ENCODE measurements at places on chromosomes 11 and 22.
A peak's percentile ranks its signal among the peaks of the same experiment; 100 is the strongest.

DNA sequence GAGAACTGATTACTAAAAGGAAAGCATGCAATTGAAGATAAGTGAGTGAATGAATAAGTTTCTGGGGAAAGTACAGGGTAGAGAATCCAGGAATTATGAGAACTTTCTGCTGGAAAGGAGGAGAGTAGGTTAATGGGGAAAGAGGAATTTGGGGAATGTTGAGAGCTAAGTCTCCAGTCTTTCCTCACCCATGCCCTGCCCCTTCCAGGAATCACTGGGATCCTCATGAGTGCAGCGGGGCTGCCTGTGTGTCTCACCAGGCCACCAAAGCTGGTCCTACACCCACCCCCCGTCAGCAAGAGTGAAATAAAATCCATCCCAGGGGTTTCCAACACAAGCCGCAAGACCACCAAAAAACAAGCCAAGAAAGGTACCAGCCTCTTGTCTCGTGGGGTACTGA lies 17.0 kb downstream of the DTX4 start:
- DNase-seq: no peak

GRCh38 chr11:68946416-68947090 lies 34.2 kb downstream of the MRGPRD start:
- DNase-seq: no peak

DNA sequence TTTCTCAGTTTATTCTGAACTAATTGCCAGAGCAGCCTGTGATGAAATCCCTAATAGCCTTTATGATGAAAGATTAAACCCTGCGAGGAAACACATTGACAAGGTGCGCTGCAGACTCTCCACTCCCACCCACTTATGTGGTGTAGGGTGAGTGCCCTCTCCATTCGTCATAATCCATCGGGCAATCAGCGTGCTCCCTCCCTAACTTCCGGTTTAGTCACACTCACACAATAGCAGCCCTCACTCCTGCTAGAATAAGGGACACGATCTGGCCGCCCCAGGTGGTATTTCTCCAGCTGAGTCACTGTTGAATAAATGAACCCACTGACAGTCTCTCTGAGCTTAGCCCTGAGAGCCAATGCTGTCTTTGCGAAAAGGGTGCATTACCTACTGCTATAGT lies 188.3 kb downstream of the OPCML start:
- DNase-seq: no peak

DNA sequence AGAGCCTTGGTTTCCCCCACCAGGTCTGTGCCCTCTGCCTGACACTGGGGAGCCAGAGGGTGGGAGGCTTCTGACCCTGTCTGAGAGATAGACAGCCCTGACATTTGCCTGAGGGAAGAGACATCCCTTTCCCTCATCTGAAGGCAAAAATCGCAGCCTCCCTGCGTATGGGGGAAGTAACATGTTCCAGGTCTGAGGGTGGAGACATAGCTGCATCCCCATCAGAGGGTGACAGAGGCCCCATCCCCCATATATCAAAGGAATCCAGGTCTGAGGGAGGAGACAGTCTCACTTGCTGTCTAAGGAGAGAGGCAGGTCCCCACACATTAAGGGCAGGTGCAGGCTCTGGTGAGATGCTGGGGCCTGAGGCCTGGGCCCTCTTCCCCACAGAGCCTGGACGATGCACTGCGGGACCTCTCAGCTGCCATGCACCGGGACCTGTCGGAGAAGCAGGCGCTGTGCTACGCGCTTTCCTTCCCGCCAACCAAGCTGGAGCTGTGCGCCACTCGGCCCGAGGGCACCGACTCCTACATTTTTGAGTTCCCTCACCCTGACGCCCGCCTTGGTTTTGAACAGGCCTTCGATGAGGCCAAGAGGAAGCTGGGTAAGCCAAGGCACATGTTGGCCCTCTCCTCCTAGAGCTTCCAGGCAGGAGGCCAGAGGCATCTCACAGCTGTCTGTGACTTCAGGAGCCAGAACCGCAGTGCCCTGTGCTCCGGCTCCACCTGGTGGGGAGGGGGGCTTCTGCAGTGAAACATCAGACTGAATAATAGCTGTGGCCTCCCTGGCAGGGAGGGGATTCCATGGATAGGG lies 16.1 kb upstream of the RELT start:
- DNase-seq: no peak

DNA sequence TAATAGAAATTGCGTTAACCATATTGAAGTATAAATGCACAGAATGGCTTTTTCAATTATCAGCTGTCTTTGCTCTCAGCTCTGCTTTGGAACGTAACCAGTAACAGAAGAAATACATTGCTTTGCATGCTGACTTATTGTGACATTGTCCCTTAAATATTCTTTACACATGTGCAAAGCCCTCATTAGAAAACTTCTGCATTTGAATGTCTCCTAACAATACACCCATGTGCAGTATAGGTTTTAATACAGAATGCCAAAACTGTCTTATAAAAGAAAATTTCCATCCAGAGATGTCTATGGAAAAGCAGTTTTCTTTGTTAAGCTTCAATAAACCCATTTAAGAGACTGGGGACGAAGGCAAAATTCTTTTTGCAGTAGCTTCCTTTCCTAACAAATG lies 560.3 kb upstream of the CHORDC1 start:
- DNase-seq: no peak

DNA sequence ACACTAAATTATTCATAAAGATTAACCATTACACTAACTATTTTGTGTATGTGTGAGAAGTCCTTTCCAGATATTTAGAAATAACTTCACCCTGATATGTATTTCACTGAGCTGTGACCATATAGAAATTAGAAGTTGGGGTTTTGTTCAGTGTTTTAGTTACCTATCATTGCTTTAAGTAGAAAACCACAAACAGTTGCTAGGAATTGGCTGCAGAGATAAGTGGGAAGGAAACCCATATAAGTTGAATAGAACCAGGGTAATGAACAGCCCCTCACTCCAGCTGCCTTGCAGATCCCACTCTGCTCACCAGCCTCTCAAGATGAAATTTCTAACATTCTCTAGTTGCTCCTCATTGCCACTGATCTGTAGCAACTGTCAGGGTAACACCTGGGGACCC lies 10.3 kb downstream of the SRSF8 start:
- no peak for DNase-seq

DNA sequence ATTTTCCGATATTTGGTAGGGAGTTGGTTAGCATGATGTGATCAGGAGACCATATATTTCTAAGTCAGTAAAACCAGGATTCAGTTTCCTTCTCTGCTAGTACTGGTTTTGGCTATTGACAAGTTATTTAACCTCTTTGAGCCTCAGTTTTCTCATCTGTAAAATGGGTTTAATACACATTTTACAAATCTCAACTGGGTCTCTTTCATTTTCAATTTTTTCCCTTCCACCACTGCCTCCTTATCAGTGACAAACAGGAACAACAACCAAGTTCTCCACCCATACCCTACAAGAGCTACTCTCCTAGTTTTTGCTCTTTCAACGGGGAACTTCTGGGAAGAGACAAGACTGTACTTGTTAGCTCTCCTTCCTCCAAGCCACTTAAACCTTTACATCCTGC lies 6.2 kb upstream of the APLP2 start:
- no peak for DNase-seq

GRCh38 chr11:1006762-1007161 lies 29.8 kb downstream of the MUC6 start:
- no peak for DNase-seq

DNA sequence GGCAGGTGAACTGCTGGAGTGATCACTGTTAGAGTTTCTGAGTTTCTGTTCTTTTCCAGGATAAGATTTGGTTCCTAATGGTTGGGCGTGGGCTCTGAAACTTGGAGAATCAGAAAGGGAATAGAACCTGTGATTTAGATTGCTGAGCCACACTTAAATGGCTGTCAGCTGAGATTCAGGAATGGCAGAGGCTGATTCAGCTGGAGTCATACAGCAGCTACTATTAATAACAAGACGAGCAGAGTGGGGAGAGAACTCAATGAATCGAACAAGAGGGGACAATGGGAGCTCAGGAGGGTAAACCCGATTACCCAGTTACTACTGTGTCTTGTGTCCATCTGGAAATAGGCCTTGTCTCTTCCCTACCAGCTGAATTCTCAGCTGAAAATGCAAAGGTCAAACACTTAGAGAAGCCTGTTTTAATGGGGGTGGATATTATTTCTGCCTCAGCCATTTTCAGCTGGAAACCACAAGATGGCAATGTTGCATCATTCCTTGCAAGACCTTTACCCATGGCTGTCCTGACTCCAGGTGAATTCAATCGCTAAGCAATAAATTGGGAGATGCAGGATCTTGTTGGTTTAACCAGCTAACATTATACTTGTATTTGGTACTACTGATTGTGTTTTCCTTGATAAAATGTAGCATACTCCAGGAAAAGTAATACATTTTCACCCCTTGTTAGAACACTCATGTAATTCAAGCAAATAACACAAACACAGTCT lies 104.5 kb upstream of the RAG2 start:
- DNase-seq: no peak

- DNase-seq: no peak
These were observed 1.6 kb downstream of the DIXDC1 start for GRCh38 chr11:111938687-111939160.

- no peak for DNase-seq
These were observed 955.2 kb downstream of the JRKL start for GRCh38 chr11:97345032-97345431.

DNA sequence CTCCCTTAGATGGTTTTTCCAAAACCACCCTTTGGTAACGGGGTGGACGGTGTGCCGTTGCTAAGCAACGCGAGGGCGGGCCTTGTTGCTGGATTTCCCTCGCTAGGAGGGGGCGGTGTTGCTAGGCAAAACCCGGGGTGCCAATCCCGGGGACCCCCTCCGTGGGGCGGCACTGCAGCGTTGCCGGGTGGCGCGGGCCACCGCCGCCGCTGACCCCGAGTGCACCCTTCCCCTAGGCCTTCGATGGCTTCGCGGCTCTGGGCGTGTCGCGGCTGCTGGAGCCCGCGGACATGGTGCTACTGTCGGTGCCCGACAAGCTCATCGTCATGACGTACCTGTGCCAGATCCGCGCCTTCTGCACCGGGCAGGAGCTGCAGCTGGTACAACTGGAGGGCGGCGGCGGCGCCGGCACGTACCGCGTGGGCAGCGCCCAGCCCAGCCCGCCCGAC lies 8.9 kb downstream of the EHBP1L1 start:
- no peak for DNase-seq

DNA sequence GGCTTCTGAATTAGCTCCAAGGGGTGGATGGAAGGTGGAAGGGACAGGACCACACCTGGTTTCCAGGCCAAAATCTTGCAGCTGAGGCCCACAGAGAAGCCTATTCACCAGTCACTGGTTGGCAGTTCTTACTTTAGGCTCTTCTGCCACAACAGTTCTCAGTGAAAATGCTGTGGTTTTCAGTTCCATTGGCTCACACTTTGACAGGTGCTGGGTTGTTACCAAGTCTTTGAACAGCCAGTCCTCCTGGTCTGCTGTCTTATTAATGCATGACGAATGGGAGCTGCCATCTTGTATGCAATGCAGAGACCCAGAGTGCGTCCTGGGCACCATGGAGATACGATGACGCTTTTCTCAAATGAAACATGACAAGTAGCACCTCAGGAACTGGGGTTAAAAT lies 232.0 kb upstream of the ZBED5 start:
- no peak for DNase-seq

DNA sequence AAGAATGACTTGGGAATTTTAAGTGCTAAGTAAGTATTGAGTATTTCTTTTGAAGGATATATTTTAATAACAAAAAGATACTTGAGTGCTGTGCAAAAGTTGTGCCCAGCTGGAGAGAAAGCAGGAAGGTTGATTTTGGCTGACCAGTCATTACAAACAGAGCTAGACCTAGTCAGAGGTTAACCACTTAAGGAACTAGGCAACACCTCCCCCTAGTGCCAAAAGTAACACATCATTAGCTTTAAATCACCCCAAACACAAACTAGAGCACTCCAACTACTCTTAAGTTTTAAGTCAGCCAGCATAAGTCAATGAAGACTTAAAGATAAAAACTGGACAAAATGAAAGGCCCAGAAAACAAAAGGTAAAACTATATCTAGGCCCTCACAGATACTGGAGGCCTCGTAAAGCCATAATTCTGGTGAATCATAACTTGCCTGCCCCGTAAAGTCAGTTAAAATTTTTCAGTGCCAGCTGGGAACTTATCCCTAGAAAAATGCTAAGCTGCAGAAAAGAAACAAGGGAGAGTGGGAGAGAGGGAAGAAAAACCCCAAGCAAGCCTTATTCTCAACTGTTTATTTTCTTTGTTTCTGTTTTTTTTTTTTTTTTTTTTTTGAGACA lies 4.6 kb downstream of the TMEM9B start:
- DNase-seq: no peak

GRCh38 chr22:29860006-29860766 lies 22.1 kb upstream of the ASCC2 start:
- no peak for DNase-seq

- DNase-seq: no peak
These were observed 29.3 kb downstream of the SLN start for GRCh38 chr11:107682572-107682971.

- no peak for DNase-seq
These were observed 216.4 kb upstream of the PDGFD start for GRCh38 chr11:104380358-104380757.

DNA sequence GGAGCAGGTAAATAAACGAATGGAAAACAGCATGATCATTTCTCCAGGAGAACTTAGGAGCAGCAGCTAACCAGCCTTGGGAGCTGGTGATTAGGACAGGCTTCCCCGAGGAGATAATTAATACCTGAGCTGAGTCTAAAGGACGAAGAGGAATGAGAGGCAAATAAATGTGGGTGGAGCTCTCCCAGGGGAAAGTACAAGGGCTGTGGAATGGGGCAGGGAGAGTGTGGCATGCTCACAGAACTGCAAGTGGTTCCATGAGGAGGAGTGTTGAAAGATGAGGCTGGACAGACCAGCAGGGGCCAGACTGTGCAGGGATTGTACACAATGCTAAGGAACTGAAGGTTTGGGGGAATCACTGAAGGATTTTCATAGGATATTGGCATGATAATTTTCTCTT lies 14.2 kb upstream of the TLCD5 start:
- DNase-seq: no peak

GRCh38 chr11:68843703-68844312 lies 2.1 kb upstream of the CPT1A start:
- DNase-seq: peak; percentile 95

- DNase-seq: no peak
These were observed 124.3 kb downstream of the EHF start for GRCh38 chr11:34745195-34745594.

- DNase-seq: no peak
These were observed 6.2 kb downstream of the SRSF8 start for GRCh38 chr11:95072948-95073347.

- no peak for DNase-seq
These were observed 141.0 kb downstream of the ARHGAP20 start for GRCh38 chr11:110571081-110571720.

- no peak for DNase-seq
These were observed 11.0 kb upstream of the UCP3 start for GRCh38 chr11:74019860-74020259.

- DNase-seq: no peak
These were observed 17.2 kb downstream of the BRD1 start for GRCh38 chr22:49810363-49811019.

DNA sequence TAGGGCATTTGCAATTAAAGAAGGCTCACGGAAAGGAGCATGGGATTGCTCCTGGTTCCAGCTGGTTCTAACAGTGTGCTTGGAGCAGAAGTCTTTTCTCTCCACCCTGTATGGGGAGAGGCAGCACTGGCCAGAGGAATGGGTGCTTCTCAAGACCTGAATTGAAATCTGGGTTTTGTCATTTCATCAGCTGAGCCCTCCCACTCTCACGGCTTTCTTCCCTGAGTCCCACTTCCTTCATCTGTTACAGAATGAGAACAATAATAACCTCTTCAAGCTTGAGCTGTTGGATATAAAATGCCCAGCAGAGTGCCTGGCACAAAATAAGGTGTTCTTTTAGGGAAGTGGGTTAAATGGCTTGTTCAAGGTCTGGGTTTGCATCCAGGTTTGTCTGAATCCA lies 17.2 kb downstream of the CNTF start:
- no peak for DNase-seq
